ENCODE measurements at places on chromosomes 12 and 14.

GRCh38 chr14:80792771-80793170 is 148.8 kb downstream of the CEP128 start:
- DNase-seq = no peak

- DNase-seq = peak; percentile 60
These were observed 41.2 kb upstream of the CRY1 start for GRCh38 chr12:107134558-107134957.

GRCh38 chr12:68370667-68371066 is 38.5 kb upstream of the MDM1 start:
- DNase-seq = no peak

GRCh38 chr12:2171672-2172426 is 119.1 kb downstream of the CACNA1C start:
- no peak for DNase-seq

GRCh38 chr14:61498811-61499210 is 177.4 kb downstream of the PRKCH start:
- DNase-seq = no peak

GRCh38 chr14:76386944-76387782 is 11.2 kb downstream of the ESRRB start:
- peak; percentile 90 for DNase-seq

- DNase-seq = no peak
These were observed 20.1 kb downstream of the PLEKHG7 start for GRCh38 chr12:92722897-92723296.

- no peak for DNase-seq
These were observed 43.5 kb downstream of the COX16 start for GRCh38 chr14:70315942-70316341.

- no peak for DNase-seq
These were observed 5.9 kb downstream of the ATG2B start for GRCh38 chr14:96357216-96357615.

DNA sequence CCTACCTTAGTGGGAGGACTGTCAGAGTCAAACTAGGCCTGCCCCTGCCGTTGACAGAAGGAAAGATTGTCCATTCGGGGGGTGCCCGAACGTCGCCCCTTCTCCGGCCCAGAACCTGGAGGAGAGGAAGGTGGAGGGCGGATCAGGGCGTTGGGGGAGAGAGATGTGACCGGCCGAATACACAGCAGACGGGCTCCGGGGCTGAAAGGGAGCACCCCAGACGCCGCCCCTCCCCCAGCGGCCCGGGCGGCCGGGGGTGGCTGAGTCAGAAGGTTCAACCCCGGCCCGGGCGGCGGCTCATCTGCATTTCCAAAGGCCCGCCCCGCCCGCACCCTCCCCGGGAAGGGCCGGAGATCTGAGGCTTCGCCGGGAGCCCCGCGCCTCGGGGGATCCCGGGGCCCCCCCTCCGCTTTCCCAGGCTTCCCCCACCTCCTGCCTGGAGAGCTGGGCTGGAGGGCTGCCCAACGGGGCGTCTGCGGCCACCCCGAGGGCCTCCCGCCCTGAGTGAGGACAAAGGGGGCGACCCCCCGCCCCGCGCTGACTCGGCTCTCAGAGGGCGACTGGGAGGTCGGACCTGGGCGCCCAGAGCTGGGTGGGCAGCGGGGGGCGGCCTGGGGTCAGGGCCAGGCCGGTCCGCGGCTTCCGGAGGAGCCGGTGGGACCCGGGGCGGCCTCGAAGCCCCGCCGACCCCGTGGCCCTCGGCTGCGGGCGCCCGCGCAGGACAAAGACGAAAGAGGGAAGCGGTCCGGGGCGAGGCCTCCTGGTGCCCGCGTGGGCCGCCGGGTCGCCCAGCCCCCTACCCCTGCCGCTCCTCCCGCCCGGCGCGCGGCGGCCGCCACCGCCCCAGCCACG is 3.7 kb upstream of the SETD1B start:
- peak; percentile 91 for DNase-seq

DNA sequence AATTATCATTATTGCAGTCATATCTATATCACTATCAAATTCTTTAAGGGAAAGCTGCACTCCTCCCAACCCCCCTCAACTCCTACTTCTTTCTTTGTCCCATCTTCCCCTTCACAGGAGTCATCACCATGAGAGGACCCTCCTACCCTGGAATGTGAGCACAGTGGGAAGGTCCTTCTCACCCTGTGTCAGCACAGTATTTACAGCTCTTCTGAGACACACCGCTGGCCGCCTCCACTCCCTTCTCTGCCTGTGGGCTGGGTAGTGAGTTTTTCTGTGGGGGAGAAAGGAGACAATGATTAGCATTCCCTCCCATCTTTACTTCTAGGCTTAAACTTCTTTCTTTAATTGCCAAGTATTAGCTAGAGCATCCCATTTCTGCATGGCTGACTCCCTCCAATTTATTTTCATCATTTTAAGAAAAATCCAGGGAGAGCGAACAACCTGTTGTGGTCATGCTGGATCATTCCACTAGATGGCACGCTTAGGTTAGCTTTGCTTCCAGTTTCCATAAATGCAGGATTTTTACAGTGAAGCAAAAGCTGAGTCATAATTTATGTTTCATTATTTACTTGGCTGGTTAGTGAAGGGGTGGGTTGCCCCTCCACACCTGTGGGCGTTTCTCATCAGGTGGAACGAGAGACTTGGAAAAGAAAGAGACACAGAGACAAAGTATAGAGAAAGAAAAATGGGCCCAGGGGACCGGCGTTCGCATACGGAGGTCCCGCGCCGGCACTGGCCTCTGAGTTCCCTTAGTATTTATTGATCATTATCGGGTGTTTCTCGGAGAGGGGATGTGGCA is 188.5 kb downstream of the ALX1 start:
- DNase-seq = no peak

DNA sequence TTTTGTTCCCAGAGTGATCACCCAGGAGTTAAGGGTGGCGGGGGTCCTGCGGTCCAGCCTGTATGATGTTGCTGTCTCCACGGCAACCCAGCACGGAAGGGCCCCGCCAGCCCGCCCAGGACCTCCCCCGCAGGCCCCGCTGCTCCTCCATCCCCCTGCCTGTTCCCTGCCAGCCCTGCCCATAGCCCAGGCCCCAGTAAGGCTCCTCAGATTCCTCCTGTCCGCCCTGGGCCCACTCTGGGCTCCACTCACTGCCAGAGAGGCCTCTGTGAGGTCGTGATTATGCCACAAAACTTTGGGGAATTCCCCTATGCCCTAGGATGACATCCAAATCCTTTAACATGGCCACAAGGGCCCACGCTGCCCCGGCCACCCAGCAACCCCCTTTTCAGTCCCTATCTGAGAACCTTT is 20.8 kb downstream of the HSP90AA1 start:
- no peak for DNase-seq

DNA sequence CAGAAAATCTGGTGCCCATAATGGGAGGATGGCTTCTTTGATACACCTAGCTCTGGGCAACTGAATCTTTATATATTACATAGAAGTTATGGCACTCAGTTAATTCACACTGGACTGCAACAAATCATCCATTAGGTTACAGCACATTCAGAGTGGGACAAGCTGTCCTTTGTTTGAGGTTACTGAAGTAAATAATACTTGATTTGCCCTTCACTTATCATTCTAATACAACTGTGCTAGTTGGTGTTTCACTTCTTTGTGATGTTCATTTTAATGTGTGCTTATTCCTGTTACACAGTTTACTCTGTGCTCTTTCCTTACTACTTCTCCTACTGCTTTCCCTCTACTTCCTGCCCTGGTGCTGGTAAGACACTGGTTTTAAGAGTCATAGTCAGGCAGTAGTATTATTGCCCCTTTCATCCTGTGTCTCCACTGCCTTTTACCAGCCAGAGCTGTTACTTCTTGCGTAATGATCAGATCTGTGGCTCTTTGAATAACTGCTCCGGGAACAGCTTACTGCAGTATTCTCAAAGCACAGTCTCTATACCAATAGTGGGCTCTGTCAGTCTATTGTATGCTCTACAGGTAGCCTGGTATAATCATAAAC is 36.4 kb upstream of the GXYLT1 start:
- no peak for DNase-seq

- DNase-seq = no peak
These were observed 19.4 kb upstream of the PTGDR start for GRCh38 chr14:52248057-52248456.

DNA sequence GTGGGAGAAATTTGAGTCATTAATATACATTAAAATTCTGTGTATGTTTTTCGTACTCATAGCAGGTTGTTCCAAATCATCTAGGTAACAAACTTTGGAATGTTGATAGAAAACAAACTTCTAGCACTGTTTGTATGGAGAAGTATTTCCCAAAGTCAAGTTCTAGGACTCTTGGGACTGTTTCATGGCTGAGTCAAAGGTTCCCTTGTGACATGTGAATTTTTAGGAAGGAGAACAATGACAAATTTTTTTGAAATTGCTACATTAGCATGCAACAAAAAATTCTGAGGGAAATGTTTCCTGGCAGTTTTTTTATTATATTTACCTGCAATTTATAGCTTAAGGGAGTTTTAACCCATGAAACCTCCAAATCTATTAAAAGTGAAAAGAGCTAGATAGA is 73.8 kb downstream of the RASSF8 start:
- no peak for DNase-seq

GRCh38 chr12:9258676-9259075 is 50.5 kb upstream of the PZP start:
- DNase-seq = no peak

DNA sequence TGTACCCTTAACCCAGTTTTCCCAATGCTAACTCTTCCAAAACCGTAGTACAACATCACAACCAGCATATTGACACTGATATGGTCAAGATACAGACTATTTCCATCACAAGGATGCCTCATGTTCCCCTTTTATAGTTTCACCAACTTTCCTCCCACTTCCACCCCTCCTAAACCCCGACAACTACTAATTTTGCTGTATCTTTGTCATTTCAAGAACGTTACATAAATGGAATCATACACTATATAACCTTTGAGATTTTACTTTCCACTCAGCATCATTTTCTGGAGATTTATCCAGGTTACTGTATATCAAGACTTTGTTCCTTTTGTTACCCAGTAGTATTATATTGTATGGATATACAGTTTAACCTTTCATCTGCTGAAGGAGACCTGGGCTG is 88.9 kb downstream of the MED13L start:
- no peak for DNase-seq

DNA sequence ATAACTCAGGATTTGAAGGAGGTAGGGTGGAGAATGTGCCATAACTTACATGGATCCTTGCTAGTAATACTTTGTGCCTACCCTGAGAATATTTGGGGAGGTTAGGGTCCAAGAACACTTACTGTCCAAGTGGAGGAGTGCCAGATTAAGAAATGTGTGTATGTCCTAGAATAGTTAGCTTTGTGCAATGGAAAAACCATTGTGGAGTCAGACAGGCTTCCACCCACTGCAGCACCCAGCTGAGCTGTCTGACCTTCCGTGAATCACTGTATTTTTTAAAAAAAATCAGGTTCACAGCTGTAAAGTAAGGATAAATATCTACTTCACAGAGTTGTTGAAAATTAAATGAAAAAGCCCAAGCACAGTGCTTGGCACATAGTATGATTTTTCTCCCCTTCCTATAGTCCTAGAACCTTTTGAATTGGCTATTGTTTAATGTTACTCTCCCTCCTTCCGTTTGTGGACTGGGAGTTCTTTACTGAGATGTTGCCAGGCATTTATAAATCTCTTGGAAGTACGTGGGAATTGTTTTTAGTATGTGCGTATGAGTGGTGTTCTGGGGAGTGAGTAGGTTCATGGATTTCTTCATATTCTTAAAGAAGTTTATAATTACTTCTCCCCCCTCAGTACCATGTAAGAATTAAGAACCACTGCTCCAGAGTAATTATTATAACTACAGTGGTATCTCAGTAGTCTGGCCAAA is 9.2 kb downstream of the RAB21 start:
- DNase-seq = no peak

GRCh38 chr14:61609884-61610283 is 85.4 kb upstream of the HIF1A start:
- no peak for DNase-seq
